ENCODE measurements at places on chromosomes 2 and 18. TPM values are rescaled to one million over a fixed set of nuclear protein-coding genes. Genes with fewer than 3 reads are reported as not detected.
A peak's percentile ranks its signal among the peaks of the same experiment; 100 is the strongest.

The ANKZF1 gene
- 17.3 TPM for polyA plus RNA-seq

The ITPRIPL1 gene
- polyA plus RNA-seq = 4.2 TPM

GRCh38 chr2:196926562-196927375 is at the start of gene PGAP1:
Gene PGAP1 (minus strand): TSS chr2:196926707. CDS start chr2:196926616, 91 bp downstream.
- peak; percentile 98 for DNase-seq

The SCG2 gene
- 0.12 TPM for polyA plus RNA-seq

DNA sequence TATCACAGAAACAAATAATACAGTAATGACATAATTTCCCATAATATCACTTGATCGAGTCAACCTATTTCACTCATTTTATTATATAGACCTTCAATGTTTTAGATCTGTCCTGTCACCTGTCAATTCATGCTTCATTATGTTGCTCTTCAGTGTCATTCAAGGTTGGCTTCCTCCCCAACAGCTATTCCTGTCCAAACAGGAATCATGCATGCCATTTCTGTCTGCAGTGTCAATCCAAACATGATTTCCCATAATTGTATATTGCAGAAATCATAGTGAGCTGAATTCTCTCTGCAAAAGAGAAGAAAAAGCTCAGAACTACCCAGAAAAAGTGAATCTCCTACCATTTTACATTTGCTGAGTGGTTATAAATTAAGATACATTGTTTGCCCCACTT is 628.6 kb downstream of the NR4A2 start:
- DNase-seq = no peak
